ENCODE measurements at places on chromosomes 2 and 18. TPM values are rescaled to one million over a fixed set of nuclear protein-coding genes. Genes with fewer than 3 reads are reported as not detected.

DNA sequence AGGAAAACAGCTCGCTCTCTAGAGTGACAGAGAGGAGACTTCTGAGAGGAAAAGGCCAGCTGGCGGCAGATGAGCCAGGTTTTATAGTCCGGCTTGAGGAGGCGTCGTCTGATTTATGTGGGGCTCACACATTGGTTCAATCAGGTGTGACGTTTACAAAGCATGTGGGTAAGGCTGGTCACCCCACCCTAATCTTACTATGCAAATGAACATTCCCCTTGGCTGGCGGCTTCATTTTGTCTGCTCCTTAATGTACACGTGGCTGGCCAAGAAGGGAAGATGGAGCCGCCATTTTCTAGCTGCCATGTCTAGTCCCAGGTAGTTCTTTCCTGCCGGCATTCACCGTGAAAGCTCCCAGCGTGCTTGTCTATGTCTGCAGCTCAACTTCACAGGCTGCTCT, 299.1 kb upstream of the SPRED2 start:
- DNase-seq, result no peak

Gene NPHP1
- 6.9 TPM for total RNA-seq

Gene MTA3
- total RNA-seq, result 22.5 TPM

DNA sequence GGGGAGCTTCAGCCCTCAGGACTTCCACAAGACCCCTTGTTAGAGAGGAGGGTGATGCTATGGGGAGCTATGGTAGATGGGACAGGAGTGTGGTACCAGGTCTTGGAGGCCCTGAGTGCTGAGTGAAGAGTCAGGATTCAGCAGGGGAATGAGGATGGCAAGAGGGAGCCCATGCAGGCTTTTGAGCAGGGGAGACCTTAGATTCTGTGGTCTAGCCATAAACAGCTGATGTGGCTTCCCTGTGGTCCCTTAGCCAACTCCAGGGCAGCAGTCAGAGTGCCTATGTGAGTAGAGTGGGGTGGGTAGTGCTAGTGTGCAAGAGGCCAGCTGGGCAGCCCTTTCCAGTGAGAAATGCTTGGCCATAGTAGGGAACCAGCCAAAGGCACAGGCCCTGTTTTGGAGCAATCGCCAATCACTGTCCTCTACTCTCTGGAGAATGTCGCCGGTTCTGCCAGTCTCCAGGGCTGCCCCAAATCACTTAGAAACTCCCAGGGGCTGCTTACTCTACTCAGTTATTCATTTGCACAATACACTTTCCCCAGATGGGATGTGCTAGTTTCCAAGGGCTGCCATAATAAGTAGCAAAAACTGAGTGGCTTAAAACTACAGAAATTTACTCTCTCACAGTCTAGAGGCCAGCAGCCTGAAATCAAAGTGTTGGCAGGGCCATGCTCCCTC, 310.5 kb downstream of the SMAD2 start:
- no peak for DNase-seq

GRCh38 chr2:129165006-129165405, 814.5 kb upstream of the RAB6C start:
- DNase-seq, result peak; percentile 79

Gene VWA3B
- total RNA-seq, result 0.13 TPM

DNA sequence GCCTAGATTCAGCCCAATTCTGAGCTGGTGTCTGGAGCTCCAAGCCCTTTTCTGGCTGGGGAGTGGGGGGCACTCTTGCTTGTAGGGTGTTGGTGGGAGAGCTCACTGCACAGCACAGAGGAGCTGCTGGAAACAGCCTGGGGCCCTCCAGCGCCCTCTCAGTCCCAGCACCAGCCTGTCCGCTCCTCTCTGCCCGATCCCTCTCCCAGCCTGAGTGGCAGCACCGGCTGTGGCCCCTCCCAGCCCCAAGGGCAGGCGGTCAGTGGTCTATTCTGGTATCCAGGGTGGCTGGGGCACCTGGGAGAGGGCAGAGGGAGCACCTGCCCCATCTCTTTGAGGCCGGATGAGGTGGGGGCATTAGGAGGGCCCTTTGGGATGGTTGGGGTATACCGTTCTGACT, 13.2 kb upstream of the DES start:
- DNase-seq, result peak; percentile 82

DNA sequence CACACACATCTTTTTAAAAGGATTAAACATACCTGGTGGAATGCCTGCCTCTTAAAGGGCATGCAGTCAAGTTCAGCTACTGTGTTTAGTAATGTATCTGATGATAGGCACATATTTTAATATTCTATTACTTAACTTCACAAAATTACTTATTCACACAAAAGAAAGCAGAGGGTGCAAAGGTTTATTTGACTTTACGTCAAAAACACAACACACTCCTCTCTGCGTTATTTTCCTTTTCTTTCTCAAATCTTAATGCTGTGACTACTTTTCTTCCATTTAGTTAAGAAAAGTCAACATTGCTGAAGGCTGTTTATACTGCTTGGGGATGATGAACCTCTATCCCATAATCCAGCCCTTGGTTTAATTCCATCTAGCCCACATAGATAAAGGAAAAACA, 127.9 kb upstream of the ST6GAL2 start:
- no peak for DNase-seq

DNA sequence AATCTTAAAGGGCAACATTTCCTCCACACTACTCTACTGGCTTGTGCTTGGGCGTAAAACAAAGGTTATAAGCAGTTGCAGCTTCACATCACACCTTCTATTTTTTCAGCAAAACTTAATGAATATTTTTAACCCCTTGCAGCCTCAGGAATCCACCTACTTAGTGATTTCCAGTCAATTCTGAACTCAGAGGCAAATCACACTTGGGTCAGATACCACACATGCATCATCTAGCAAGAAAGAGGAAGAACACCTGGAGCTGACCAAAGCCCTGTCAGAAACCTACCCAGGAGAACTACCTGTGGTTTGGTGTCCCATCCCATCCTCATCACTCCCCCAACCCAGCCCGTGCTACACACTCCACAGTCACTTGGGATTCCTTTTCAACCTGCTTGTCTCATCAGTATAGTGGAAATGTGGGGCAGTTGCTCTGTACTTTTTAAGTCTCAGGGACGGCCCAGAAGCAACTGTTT, 25.5 kb downstream of the PIAS2 start:
- no peak for DNase-seq

DNA sequence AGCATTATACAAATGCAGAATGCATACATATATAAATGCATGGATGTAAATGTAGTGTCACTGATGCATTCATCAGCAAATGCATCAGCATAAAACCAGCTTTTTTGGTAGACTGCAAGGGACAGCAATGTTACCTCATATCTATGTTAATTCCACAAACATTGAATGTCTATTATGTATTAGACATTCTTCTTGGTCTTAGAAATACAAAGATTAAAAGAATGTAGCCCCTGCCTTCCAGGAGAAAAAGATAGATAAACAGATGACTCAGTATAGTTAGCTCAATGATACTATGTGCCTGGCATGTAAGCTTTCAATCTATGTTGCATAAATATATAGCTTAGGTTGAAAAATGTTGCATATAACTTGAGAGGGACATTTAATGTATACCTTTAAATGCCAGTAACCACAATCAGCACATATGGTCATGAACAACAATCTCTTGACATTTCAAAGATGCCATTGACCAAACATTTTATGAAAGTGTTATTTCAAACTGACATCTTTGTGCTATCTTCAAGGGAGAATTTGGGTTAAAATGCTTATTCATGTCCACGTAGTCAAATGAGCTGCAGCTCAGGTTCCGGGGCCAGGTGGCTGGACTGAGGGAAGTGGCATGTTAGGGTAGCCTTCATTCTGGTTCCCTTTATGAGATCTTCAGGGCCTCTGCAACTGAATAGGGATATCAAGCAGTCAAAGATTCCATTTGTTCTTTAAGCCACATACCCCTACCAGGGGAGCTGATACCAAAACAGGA, 45.2 kb upstream of the GCG start:
- no peak for DNase-seq

DNA sequence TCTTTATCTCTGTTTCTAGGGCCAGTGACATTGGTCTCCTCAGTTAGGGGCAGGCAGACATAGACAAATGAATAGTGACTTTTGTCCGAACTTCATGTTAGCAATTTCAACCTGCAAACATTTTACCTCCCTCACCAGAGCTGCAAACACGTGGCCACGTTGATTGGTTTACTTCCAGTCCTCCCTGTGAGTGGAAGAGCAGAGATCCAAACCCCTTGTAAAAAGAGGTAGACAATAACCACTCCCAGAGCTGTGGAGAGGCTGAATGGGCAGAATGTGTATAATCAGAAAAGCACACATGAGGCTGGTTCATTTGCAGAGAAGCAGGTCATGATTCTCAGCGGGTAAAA, 31.1 kb downstream of the CTIF start:
- DNase-seq, result no peak

DNA sequence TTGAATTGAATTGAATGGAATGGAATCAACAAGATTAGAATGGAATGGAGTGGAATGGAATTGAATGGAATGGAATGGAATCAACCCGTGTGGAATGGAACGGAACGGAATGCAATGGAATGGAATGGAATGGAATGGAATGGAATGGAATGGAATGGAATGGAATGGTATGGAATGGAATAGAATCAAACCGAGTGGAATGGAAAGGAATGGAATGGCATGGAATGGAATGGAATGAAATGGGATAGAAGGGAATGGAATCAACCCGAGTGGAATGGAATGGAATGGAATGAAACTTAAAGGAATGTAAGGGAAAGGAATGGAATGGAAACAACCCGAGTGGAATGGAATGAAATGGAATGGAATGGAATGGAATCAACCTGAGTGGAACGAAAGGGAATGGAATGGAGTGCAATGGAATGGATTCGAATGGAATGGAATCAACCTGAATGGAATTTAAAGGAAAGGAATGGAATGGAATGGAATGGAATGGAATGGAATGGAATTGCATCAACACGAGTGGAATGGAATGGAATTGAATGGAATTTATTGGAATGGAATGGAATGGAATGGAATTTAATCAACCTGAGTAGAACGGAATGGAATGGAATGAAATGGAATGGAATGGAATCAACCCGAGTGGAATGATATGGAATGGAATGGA, 1146.6 kb downstream of the RPIA start:
- no peak for DNase-seq

Gene GALNT13
- 0.31 TPM for total RNA-seq

DNA sequence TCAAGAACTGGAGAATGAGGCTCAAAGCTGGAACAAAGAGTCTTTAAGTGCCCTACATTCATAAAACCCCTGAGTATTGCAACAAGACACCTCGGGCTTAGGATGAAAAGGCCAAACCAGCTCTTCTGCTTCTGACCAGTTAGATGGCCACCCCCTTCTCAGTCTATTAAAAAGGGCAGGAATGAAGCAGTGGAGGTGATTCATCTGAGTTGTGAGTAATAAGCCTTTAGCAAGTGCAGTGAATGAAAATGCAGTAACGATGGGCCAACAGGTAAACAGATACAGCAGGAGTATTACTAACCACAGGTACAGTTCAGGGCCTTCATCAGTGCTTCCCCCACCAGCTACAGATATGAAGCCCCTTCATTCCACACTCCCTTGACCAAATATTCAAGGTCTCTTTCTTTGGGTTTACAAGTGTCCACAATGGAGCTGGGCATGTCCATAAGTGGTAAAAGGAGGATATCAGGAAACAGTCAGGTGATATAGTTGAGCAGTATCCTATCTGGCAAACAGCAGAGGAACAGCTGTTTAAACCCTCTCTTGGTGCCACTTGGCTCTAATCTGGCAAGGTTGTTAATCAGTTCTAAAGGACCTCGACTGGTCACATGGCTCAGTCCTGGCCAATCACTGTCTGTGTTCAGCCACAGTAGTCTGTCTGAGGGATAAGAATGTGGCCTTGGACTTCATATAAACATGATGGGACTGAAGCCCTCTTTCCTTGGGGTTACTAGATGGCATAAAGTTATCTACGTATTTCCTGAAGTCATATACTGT, 17.8 kb downstream of the SERPINB13 start:
- no peak for DNase-seq

Gene ATP6V1B1
- 0.62 TPM for total RNA-seq

Gene CBLN2
- total RNA-seq, result 0.44 TPM

DNA sequence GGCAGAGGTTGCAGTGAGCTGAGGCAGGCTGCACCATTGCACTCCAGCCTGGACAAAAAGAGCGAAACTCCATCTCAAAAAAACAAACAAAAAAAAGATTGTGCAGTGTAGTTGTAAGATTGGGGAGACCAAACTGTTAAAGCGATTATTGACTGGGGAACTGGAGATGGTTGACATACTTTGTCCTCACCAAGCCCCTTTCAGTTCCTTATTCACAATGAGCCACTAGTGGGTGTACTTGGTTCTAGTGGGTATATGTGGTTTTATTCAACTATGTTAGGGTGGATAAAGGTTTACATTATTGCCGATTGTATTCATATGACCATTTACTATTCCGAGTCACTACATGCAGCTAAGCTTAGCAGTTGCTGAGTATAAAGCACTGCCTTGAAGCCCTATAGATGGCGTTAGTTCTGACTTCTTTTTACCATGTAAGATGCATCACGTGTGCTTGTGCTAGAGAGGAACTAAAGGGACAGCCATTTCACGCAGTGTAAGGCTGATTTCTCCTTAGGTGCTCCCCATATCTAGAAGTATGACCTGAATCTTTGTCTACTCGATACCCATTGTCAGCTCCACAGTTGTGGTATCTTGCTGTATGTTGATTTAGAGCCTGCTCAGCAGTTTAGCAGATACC, 12.1 kb downstream of the EIF4E2 start:
- no peak for DNase-seq

GRCh38 chr2:61713457-61713856, 140.4 kb downstream of the FAM161A start:
- DNase-seq, result no peak

Gene ABCB6
- total RNA-seq, result 28.7 TPM

Gene ALLC
- total RNA-seq, result 0.09 TPM

GRCh38 chr2:45269149-45269793, 260.0 kb upstream of the SIX2 start:
- no peak for DNase-seq

- DNase-seq, result peak; percentile 90
Measured at GRCh38 chr2:191691016-191691735, 13.2 kb downstream of the NABP1 start.

GRCh38 chr2:6757215-6757614, 108.5 kb downstream of the CMPK2 start:
- DNase-seq, result no peak

DNA sequence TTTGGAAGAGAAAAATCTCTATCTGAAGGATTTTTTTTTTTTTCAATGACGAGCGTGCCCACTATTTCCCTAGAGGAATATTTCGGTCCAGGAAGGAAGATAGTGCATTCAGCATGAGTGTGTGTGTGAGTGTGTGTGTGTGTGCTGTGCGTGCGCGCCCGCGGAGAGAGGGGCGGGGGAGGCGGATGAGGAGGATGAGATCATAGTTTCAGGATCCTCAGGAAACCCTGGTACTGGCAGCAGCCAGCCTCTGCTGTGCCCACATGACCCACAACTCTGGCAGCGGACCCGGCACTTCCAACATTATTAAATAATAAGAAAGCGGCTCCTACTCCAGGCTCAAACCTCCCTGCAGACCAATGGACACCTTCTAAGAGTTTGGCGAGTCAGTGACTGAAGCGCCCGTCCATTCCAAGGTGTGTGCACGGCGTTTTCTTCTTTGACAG, 217.0 kb upstream of the DTNA start:
- peak; percentile 79 for DNase-seq

Gene IL18RAP
- 0.35 TPM for total RNA-seq

Gene NCKAP5
- total RNA-seq, result 4.7 TPM

All from muscle of leg (tissue), 16 donors.